SHP77 treated with DMSO at 0.1 percent for 48 hours (cell line): ENCODE measurements at places on chromosomes 16 and 17.

GRCh38 chr16:84067640-84068039 is 25.0 kb upstream of the SLC38A8 start:
- DNase-seq = no peak

- DNase-seq = no peak
Measured at GRCh38 chr16:88458039-88458772, 5.1 kb downstream of the ZFPM1 start.

- no peak for DNase-seq
Measured at GRCh38 chr16:27106305-27106704, 39.6 kb downstream of the C16orf82 start.

GRCh38 chr16:8877894-8878522 is 4.1 kb upstream of the LITAFD start:
- DNase-seq = no peak

GRCh38 chr16:27112093-27112811 is 45.5 kb downstream of the C16orf82 start:
- no peak for DNase-seq

DNA sequence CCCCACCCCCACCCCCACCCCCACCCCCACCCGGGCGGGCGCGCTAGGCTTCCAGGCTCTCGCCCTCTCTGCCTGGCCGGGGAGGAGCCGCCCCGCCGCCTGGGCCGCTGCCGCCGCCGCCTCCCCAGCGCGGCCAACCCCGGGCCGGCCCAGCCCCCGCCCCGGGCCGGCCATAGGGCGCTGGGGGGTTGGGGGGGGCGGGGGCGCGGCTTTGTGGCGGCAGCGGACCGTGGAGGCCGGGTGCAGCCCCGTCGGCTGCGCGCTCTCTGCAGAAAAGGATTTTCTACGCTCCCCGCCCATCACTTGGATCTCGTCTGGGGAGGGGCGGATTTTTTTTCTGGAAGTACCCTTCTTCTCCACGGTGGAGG is 230.9 kb downstream of the MRTFB start:
- DNase-seq = no peak

- DNase-seq = no peak
Measured at GRCh38 chr16:28136751-28137434, 73.4 kb upstream of the GSG1L start.

GRCh38 chr17:6796887-6797490 is 21.0 kb downstream of the FBXO39 start:
- DNase-seq = no peak

- no peak for DNase-seq
Measured at GRCh38 chr16:88817785-88818574, 6.3 kb upstream of the APRT start.

DNA sequence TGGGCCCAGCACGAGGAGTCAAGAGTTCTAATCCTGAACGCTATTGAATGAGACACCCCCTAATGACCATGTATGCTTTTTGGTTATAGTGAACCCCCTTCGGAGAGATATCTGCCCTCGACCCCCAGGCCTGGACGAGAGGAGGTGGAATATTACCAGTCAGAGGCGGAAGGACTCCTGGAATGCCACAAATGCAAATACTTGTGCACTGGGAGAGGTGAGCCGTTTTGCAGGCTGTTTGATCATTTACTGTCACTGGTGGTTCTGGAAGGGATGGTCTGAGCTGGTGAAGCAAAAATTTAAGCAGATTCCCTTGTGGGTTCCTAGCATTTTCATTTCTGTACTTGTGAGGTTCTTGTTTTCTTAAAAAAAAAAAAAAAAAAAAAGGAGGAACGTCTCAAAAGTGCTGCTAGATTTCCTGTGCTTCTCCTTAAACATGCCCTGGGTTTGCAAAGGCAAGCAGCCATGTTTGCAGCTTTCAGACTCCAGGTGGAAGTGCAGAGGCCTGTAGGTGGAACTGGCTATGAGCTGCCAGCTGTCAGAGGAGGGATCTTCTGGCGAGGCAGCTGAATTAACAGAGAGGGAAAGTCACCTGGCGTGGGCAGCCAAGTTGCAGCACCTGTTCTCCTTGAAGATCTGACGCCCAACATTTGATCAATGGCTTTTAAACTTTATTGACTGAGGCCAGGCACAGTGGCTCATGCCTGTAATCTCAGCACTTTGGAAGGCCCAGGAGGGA is 3.5 kb downstream of the MARVELD3 start:
- peak; percentile 71 for DNase-seq

DNA sequence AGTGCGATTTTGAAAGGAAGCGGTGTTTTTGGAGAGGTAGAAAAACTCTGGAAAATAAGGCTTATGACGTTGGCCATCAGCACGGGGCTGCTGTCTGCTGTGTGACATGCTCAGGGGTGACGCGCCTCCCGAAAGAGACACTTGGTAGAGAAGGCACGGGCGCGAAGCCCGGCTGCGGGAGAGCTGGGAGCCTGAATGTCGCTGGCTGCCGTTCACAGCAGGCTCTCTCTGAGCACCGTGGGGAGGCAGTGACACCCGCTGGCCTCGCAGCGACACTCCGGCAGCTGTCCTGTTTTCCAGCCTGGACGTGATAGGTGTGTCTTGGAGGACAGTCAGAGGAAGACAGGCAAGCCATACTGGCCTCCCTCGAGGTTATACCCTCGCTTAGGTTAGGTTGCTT is 759.1 kb upstream of the RBFOX1 start:
- DNase-seq = peak; percentile 5

DNA sequence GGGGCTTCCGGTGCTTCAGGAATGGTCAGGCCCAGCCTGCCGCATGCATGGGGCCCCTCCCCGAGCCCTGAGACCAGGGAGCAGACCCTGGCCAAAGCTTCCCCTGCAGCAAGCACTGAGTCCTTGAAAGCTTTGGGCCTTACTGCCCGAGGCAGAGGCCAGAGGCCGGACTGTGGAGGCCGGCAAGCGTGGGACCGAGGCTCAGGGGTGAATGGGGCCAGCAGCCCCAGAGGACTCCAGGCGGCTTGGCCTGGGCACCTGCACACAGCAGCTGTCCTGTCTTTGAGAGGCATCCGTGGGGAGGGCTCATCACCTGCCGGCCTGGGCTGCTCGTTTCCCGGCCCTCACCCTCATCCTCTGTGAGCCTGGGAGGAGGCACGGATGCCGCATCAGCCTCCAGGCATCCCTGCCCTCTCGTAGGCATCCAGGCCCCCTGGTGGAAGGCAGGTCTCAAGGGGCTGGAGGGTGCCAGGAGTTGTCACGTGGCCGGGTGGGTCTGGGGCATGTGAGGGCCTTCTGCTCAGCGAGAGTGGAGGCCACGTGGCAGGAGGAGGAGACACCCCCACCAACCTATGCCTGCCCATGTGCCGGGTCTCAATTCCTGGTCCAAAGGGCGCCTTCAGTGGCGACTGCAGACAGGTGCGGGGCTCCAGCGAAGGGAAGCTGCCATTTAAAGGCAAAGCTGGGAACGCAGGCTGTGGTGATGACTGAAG is 31.4 kb downstream of the CACNA1H start:
- DNase-seq = peak; percentile 83

GRCh38 chr17:49298371-49298976 is 63.6 kb downstream of the ZNF652 start:
- no peak for DNase-seq

GRCh38 chr16:31764103-31764502 is 109.5 kb upstream of the ZNF267 start:
- no peak for DNase-seq

DNA sequence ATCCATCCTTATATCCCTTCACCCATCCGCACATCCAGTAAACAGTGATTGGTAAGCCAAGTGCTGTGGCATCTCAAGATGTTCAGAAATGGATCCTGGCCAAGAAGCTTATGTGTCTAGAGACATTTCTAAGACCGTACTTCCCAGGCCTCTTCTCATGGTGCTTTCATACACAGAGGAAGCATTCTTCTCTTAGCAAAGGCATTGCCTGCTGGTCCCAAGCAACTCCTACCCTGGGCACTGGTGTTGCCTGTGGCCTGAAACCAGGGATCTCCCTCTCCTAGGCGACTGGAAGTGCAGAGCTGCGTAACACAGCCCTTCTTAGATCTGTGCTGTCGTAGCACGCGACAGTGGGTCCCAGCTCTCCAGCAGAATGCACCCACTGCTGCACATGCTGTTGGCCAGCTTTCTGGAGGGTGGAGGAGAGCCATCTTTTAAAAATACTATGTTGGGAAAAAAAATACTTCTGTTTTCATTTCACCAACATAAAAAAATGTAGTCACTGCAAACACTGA is 182.9 kb downstream of the CCDC182 start:
- DNase-seq = no peak

DNA sequence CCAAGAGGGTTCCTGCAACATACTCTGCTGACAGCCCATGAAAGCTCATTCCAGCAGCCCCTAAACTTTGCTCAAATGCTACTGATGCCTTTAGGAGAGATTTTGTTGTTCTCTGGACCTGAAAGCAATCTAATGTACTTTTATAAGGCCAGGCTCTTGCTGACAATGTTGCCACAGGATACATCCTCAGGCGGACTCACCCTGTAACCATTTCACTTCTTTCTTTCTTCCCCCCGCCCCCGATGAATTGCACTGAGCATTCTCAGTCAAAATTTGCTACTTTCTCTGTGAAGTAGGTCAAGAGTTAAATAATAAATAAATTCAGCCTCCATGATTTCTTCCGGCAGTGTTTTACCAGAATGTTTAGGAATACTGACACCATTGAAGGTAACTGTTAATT is 1.5 kb downstream of the GAS7 start:
- no peak for DNase-seq

DNA sequence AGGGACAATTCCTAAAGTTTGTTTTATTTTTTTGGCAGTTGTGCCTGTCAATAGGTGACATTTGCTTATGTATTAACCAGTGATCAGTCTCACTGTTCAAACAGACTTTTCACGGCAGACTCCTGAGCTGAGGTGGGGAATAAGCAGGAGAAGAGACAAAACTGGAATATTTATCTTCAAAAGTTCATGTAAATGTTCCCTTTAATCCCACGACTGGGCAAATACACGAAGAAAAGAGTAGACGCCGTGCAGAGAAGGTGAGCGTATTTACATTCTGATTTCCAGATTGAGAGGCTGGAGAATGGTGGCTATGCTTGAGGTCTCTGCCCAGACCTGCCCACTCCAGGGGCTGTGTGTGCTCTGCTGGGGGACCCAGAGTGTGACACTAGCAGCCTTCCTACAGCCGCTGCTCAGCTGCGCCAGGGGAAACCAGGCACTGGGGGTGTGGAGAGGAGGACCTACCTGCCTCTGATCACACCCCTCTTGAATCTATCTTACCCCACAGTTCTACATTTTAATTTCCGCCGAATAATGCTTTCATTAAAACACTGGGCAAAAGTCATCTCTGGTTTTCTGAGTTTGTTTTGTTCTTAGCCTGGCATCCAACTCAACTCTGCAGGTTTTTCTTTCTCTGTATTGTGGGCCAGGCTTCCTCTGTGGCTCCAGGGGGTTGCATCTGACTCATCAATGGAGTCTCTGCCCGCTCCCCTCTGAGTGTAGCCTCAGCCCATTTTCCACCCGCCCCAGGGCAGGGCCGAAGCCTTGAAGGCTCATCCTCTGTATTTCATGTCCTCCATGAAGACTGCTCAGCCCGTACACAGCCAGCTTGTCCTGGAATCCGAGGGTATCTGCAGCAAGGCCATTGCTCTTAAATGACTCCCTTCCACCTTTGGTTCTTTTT is 237.1 kb downstream of the NTN1 start:
- peak; percentile 30 for DNase-seq

DNA sequence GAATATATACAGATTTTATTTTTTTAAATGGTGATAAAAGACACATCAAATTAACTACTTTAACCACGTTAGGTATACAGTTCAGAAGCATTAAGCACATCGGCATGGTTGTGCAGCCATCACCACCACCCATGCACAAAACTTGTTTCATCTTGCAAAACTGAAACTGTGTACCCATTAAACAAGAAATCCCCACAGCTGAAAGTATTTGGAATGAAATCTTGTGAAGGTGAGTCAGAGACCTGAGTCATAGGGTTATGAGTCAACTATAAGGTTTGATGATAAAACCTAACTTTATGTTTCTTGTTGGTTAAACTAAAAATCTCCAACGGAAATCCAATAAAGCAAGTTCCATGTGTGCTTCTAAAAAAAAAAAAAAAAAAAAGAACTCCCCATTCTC is 561.6 kb upstream of the PSMD7 start:
- DNase-seq = no peak

GRCh38 chr16:51473091-51473490 is 322.0 kb upstream of the SALL1 start:
- no peak for DNase-seq

GRCh38 chr17:4903051-4903818 is at the start of gene CHRNE:
TSS of gene CHRNE (minus strand) at chr17:4903098. CDS start at chr17:4903063, 35 bp downstream.
- peak; percentile 79 for DNase-seq

- peak; percentile 74 for DNase-seq
Measured at GRCh38 chr17:29591146-29591736, 1.7 kb upstream of the ANKRD13B start.

DNA sequence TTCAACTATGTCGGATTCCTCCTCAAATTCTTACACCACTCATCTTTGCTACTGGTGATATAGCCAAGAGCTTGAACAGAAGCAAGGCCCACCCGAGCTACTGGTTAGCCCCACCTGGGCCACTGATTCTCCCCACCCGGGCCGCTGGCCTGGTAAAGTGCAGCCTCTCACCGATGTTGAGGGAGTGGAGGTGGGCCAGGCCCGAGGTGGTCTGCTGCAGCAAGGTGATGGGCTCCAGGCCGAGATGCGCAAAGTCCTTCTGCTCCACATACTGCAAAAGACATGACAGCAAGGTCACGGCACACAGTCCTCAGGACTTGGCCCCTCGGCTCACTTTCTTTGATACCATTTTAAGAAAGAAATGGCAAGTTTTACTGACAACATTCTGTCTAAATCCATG is 32.7 kb upstream of the ICAM2 start:
- no peak for DNase-seq

DNA sequence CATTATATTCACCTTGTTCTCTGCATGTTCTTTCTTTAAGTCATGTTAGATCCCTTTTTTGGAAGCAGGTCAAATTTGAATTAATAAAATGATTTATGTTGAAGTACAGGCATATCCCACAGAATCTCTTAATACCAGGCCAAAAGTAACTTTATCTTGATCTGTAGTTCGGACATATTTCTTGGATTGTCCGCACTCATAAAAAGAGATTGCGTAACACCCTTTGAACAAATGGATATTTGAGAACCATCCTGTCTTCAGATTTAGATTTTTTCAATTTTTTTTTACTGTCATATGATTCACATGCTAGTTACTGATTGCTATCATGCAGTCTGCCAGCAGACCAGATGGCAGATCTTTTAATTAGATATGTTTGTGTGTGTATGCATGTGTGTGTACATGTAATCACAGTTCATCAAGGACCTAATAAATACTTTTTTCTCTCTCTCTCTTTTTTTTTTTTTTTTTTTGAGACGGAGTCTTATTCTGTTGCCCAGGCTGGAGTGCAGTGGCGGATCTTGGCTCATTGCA is 352.6 kb downstream of the WWOX start:
- no peak for DNase-seq

- no peak for DNase-seq
Measured at GRCh38 chr17:31758646-31759045, 100.4 kb downstream of the COPRS start.
